Bone marrow (tissue), 2 donors: ENCODE measurements at places on chromosomes 4 and X.

- DNase-seq = no peak
Measured at GRCh38 chr4:26583538-26583864, 383 bp upstream of the TBC1D19 start.

DNA sequence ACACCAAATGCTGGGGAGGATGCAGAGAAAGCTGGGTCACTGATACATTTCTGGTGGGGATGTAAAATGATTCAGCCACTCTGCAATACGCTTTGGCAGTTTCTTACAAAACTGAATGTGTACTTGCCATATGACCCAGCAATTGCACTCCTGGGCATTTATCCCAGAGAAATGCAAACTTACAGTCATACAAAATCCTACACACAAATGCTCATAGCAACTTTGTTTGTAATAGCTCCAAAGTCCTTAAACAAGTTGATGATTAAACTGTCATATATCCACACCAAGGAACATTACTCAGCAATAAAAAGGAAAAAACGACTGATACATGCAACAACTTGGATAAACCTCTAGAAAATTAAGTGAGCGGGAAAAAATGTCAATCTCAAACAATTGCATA, 12.3 kb downstream of the MID1 start:
- DNase-seq = no peak

DNA sequence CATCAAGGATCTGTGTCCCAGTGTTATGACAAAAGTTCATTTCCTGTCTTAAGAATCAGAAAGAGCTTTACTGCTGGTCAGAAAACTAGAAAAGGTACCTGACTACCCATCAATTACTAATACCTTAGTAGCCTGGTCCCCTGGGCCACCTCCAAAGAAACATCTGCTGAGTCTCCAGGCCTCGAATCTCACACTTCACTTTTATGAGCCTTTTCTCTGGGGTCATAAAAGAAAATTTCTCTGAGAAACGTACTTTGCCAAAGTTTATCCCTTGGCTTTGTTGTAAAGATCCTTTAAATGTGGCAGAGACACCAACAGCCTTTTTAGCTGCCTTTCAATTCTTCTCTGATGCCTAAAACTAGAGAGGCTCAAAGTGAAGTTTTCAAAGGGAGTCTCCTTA, 17.8 kb downstream of the GUCY1A1 start:
- DNase-seq = no peak

- no peak for DNase-seq
Measured at GRCh38 chr4:5912614-5913019, 19.7 kb upstream of the CRMP1 start.

GRCh38 chr4:37679301-37679700, 6.9 kb downstream of the RELL1 start:
- no peak for DNase-seq

- no peak for DNase-seq
Measured at GRCh38 chr4:184427687-184428086, 46.7 kb downstream of the IRF2 start.

DNA sequence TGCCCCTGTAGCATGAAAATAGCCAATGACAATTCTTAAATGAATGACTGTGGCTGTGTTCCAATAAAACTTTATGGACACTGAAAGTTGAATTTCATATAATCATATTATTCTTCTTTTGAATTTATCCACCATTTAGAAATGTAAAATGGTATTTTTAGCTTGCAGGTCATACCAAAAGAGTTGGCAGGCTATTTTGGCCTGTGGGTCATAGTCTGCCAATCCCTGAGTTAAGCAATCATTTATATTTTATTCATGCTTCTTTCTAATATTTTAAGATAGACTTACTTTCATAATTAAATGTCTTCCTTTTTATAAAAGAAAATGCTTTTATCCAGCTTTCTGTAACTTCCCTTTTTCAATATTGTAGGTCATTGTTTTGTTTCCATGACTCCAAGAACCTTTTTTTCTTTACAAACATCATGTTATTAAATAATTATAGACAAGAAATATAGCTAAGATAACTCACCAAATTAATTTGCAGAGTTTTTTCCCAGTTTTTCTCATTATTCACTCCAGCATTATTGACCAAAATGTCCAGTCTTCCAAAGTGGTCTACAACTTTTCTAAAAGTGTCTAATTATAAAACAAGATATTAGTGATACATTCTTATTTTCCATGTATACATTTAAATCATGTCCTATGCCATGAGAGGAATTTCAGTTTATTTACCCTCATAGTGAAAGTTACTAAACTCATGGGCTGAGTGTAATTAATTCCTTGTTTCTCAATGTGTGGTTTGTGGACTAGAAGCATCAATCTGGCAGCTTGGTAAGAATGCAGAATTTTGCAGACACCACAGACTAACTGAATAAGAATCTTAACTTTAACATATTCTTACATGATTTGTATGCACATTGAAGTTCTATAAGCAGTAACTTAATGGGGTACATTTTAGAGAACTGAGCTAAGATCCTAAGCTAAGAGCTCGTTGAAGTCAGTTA, 4.5 kb downstream of the HPGD start:
- peak; percentile 47 for DNase-seq

DNA sequence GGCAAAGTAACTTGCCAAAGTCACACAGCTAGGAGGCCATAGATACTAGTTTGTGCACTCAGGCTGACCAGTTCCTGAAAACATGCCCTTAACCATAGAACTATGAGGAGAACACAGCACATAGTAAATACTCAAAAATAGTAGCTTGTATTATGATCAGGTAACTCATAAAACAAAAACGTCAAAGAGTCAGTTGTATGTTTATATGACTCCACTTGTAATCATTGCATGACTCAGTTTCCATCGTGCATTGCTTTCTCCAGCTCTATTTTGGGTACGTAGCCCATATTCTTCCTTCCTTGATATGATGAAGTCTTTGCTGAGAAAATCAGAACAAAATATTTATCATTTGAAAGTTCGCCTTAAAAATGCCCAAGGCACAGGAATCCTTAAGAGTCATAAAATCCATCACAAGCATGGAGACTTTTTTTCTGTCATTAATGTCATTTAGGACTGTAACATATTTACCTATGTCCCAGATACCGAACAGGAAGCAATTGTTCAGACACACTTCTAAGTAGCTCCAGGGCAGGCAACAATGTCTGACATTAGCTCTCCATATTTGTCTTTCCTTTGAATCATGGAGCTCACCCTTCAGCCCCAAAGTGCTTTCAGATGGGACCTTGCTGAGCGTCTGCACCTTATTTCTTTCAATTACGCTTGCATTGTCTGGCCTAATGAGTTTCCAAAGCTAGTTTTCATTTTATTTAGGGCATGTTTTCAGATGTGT, 11.2 kb upstream of the MID1 start:
- DNase-seq = no peak

GRCh38 chr4:55345980-55346850, at the start of gene SRD5A3:
Gene SRD5A3, plus strand, starts transcription at chr4:55346242. Its CDS starts 95 bp downstream, at chr4:55346337.
- peak; percentile 81 for DNase-seq

GRCh38 chr4:117210551-117210950, 125.2 kb upstream of the TRAM1L1 start:
- DNase-seq = no peak

- DNase-seq = no peak
Measured at GRCh38 chr4:11900359-11900758, 471.7 kb upstream of the HS3ST1 start.

- DNase-seq = no peak
Measured at GRCh38 chrX:39507034-39507433, 590.7 kb downstream of the BCOR start.

DNA sequence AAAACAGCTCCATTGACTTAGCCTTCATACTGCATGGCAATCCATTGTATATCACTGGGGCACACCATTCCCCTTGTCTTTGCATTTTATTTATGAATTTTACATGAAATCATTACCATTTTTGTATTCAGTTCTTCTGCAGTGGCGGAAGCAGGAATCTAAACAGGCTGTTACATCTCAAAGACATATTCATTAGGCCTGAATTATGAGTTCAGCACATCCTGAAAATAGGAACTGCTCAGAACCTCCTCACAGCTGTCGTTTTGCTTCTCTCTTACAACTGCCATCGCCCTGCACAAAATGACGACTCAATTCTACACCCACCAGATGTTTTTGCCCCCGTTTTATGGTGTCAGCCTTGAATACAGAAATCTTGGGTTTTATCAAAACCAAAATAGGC, 474.4 kb upstream of the MAGEB18 start:
- no peak for DNase-seq

GRCh38 chr4:102543030-102543928, 42.1 kb downstream of the NFKB1 start:
- DNase-seq = no peak

DNA sequence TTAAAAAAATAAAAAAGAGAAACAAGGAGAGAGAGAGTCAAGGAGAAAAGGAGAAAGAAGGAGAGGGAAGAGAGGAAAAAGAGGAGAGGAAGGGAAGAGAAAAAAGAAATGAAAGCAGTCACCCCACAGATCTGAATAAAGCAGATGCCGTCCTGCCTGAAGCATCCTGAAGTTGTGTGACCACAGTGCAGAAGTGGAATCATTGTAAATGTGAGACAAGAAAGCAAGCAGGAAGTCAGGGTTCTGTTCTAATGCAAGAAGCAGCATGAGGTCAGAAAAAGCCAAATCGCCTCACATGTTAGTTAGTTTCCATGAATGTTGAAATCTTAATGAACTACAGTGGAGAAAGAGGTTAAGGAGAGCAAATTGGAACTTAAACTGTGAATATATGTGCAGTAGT, 692.5 kb downstream of the CENPC start:
- DNase-seq = no peak

DNA sequence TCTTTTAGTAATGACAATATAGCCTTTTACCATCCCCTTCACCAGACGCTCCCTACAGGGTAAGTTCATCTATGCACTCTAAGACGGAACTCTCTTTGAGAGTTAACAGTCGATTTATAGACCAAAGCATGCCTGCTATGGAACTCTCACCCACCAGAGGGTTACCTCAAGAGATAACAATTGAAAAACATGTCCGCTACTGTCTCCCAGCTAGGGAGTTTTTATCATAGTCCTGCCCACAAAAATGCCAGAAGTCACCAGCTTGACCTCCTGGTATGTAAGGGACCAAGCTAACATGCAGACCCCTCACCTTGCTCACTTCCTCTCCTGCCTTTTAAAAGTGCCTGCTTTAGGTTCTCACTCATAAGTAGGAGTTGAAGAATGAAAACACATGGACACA, 16.7 kb upstream of the YTHDC1 start:
- DNase-seq = no peak

- DNase-seq = peak; percentile 2
Measured at GRCh38 chrX:107712231-107713202, 63.1 kb downstream of the TSC22D3 start.

GRCh38 chrX:69185141-69185540, 19.9 kb upstream of the PJA1 start:
- DNase-seq = no peak

- no peak for DNase-seq
Measured at GRCh38 chr4:6228158-6229067, 28.1 kb upstream of the JAKMIP1 start.

DNA sequence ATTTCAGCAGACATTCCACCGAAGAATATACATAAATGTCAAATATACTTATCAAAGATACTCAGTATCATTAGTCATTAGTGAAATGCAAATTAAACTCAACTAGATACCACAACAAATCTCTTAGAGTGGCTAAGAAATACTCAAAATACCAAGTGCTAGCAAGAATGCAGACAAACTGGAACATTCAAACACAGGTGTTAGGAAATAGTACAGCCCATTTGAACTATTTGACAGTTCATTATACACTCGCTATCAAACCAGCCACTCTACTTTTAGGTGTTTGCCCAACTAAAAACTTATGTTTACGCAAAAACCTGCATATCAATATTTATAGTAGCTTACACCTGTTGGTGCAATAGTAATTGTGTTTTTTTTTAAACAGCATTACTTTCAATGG, 8.8 kb downstream of the ADAM29 start:
- DNase-seq = no peak

DNA sequence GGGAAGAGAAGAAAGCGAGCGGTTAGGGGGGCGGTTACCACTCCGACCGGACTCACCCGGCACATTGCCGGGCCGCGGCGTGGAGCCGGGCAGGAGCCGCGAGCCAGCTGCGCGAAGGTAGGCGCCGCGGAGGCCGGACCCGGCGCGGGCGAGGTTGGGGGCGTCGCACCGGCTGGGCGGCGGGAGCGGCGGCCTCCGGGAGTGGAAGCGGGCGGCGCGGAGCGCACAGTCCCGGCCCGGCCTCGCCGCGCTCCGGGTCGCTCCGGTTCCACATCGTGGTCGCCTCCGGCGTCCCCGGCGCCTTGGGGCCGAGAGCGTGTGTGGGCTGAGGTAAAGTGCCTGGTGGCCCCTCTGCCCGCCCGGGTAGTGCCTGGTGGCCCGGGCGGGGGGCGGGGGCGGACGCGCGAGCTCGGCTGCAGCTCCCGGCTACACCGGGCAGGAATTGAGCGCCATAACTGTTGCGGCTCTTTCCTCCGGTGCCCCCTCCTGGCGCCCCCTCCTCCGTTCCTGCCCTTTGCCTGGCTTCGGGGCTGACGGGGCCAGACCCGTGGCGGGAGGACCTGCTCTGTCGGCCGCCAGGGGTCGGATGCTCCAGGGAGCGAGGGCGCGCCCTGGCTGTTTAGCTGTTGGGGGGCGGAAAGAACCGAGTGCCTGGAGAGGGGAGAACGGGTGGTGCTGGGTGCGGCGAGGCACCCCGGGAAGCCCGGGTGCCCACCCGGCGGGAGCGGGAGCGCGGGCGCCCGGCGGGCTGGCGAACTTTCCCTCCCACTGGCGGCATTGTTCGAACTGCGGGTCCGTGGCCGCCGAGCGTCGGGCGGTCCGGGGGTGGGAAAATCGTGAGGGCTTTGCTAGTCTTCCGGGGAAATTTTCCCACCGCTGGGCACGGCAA, 626 bp downstream of the JADE3 start:
- peak; percentile 27 for DNase-seq

GRCh38 chr4:41512136-41512535, 25.8 kb upstream of the LIMCH1 start:
- DNase-seq = no peak

DNA sequence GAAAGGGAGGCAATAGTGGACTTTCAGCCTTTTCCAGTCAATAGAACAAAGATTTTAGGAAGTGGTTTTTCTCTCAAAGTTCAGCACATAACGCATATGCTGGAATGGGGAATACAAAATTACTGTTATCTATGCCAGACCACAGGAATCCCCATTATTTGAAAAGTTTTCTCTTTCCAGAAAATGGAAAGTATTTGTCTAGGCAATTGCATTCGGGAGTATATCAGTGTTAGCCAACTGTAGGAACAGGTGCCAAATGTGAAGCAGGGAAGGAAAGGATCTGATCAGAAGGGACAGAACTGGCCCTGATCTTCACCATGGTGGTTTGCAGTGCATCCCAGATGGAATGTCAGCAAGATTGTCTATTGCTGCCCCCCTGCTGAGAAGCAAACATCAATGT, 213.6 kb downstream of the CPE start:
- no peak for DNase-seq

DNA sequence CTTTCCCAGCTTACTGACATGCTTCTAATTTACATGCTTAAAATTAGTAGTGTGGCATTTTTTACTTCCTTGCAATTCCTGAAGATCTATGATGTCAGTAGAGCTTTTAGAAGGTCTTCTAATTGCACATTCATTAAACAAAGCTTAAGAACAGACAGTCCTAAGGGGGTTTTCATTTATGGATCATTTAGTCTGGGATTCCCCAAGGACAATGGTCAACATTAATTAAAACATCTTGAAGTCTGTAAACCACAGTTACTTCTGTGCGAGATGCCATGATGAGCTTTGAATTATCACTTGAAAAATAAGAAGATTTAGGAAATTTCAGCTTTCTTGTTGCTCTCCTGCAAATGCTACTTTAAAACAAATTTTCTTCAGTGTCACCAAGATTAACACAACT, 20.2 kb downstream of the ANXA3 start:
- no peak for DNase-seq

- peak; percentile 88 for DNase-seq
Measured at GRCh38 chrX:46626566-46626965, 53.0 kb downstream of the CHST7 start.

GRCh38 chrX:8027827-8028226, 100.6 kb upstream of the PNPLA4 start:
- DNase-seq = no peak
